ENCODE measurements at places on chromosomes 2 and 18.

GRCh38 chr18:30971338-30971956 lies 71.1 kb downstream of the DSC3 start:
- DNase-seq = peak; percentile 33

GRCh38 chr2:199987586-199987985 lies 32.2 kb downstream of the MAIP1 start:
- DNase-seq = no peak

DNA sequence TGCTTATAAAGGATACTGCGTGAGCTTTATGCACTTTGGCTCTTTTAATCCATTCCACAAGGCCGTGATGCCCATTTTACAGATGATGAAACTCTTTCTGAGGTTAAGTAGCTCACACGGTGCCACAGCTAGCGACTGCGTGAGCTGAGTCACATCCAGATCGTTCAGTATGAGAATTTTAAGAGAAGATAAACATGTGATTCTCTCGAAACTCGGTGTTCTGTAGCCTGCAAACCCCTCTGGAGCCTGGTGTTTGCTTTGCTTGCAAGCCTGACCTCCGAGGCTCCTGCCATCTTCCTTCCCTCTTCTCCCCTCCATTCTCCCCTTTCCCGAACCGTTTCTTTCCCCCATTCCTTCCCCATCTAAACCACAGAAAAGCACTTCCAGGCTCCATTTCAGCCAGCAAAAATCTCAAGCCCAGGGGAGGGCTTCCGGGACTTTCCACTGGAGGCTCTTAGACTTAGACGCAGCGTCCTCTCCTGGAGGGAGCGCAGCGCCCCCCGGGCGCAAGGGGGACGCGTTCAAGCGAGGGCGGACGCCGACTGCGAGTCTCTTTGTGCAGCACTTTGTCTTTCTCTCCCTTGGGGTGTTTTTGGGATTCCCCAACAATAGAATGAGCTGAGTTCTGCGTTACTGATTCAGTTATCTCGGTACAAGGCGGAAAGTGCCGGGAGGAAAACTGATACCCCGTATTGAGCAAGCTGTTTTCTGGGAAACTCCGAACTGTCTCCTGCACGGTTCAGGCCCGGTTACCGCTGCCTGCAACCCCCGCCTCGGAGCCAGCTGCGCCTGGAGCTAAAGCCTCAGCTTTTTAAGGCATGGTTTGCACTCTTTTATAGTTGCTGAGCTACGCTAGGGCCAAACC lies 38.0 kb downstream of the CYP1B1 start:
- no peak for DNase-seq

DNA sequence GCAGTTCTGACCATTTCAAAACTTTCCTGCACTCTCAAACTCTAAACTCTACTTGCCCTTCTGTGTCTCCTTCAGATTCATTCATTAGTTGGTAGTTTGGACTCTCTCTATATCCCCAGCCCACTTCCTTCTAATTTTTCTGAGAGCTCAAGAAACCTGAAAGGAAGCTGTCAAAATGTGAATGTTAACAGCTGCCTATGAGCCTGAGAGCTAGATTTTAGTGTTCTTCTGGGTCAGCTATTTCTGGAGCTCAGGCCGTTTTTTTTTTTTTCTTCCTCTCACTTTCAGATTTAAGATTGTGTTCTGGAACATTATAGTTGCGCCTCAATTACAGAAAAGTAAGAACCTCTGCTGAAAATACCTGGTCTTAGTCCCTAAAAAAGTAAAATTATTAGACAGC lies 73.1 kb downstream of the RTN4 start:
- no peak for DNase-seq

- no peak for DNase-seq
Observed at GRCh38 chr2:53450923-53451322, 316.7 kb upstream of the CHAC2 start.

DNA sequence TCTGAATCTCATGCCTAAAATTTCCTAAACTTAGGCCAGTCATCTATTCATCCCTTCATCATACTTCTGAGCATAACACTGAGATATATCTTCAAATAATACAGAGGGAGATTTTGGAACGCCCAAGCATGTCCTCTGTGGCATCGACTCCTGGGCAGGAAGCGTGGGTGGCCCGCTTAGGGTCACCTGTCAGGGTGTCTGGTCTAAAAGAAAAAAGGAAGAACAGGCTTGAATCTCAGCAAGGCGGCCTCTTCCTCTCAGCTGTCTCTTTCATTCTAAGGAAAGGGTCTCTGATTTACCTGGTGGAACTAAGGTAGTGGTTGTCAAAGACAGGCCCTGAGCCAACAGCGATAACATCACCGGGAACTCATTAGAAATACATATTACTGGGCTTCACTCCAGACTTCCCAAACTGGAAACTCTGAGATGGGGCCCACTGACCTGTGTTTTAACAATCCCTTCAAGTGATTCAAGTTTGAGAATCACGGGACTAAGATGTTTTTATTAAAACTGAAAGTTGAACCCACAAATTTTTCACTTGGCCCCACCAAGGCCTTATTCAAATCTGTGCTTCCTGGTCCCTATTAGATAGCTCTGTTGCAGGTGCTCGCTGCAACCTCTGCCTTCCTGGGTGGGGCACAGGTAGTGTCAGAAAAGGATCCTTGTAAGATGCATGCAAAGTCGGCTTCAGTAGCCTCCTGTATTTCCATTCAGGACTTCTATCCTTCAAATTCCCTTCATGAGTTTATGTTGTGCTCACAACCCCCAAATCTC lies 162.3 kb upstream of the CCDC68 start:
- DNase-seq = no peak

- no peak for DNase-seq
Observed at GRCh38 chr2:47295131-47295980, 107.6 kb upstream of the MSH2 start.

- DNase-seq = no peak
Observed at GRCh38 chr2:239140346-239141020, 260.3 kb downstream of the HDAC4 start.

- no peak for DNase-seq
Observed at GRCh38 chr2:235325151-235325550, 168.7 kb upstream of the AGAP1 start.

- no peak for DNase-seq
Observed at GRCh38 chr18:45107425-45107824, 426.7 kb downstream of the SETBP1 start.

DNA sequence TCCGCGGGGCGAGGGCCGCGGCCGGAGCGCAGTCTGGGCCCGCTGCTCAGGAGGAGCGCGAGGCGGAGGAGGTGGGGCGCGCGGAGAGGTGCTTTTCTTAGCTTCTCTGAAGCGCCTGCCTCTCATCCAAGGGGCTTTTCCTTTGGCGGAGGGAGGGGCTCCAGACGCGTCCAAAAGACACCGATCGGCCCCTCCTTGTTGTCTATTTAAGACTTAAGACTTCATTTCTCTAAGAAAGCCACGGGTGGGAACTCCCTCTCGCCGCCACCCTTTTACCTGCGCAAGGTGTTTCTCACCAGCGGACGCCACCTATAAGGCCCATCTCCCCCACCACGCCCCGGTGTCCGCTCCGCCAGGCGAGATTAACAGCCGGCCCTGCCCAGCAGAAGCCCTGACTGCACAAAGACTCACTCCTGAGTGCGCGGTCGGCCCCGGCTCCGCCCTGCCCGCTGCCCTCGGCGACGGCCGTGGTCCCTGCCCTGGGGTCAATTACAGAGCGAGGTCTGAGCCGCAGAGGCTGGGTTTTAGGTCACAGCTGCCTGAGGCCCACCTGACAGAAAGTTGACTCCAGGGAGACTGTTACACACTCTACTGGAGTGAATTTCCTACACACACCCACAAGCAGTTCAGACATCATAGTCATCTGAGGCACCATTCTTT lies at the start of gene DSC2:
DSC2 (minus strand) TSS at position 397 of the 660 bp plus-strand sequence. CDS start 450 bp downstream, outside the sequence.
- DNase-seq = no peak

GRCh38 chr18:9753846-9754245 lies 45.7 kb downstream of the RAB31 start:
- no peak for DNase-seq

GRCh38 chr2:15006667-15007066 lies 374.1 kb downstream of the LRATD1 start:
- DNase-seq = no peak

GRCh38 chr2:25088817-25089516 lies 47.1 kb downstream of the EFR3B start:
- no peak for DNase-seq

DNA sequence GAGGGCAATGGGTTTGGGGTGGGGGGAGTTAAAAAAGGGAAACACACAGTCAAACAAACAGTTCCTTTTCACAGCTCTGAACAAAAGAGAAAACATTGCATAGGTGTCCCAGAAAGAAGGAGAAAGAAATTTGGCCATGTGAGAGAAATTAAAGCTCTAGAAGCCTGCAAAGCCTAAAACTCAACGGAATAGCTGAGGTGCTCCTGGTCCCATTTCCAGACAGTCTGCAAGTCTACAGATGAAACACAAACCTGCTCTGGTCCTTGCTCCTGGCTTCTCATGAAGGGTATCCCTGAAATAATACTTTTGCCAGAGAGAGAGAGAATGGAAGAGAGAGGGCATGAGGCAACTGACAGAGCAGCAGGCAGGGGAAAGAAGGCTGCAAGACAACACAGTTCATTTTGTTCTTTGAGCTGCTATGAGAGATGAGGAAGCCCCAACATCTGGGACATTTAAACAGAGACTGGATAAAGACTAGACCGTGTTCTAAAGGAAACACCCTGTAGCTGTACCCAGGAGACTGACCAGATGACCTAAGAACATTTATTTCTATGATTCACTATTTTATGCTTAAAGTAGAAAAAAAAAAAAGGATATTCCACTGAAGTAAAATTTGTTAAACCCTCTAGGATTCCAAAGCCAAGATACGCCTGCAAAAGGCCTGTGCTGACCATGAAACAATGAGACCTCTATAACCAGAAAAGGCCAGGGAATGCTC lies 57.3 kb upstream of the CYP26B1 start:
- no peak for DNase-seq

DNA sequence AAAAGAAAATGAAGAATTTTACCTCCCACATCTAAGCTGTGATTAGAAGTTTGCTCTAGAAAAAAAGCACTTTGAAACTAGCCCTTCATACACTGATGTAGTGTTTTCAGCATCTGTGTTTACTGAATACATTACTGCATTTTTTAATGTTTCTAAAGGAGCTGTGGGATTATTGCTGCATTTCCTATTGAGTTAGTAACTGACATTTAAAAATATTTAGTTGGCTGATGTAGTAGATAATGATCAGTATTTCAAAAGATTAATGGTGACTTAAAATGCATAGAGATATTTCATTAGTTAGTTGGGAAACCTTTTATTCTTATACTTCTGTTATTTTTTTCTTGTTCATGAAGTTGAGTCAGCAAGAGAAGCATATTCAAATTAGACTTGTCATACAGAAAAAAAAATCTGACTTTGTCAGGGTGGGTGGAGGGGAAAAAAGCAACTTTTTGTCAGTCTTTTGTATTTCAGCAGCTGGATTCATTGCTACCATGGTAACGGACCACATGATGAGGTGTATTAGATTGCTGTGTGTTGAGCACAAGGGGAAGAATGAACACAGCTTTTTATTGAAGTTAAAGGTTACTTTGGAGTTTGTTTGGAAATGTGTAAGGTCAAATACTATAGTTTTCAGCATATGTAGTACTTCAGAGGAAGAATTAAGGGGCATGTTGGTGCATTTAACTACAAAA lies at the start of gene DTNA:
DTNA (plus strand) TSS at position 549 of the 692 bp plus-strand sequence. CDS start 45,679 bp downstream, outside the sequence.
- DNase-seq = no peak

- DNase-seq = no peak
Observed at GRCh38 chr2:33765122-33765521, 166.0 kb upstream of the FAM98A start.

All from KG1 (cell line).